ENCODE measurements at places on chromosomes 1 and 21.

DNA sequence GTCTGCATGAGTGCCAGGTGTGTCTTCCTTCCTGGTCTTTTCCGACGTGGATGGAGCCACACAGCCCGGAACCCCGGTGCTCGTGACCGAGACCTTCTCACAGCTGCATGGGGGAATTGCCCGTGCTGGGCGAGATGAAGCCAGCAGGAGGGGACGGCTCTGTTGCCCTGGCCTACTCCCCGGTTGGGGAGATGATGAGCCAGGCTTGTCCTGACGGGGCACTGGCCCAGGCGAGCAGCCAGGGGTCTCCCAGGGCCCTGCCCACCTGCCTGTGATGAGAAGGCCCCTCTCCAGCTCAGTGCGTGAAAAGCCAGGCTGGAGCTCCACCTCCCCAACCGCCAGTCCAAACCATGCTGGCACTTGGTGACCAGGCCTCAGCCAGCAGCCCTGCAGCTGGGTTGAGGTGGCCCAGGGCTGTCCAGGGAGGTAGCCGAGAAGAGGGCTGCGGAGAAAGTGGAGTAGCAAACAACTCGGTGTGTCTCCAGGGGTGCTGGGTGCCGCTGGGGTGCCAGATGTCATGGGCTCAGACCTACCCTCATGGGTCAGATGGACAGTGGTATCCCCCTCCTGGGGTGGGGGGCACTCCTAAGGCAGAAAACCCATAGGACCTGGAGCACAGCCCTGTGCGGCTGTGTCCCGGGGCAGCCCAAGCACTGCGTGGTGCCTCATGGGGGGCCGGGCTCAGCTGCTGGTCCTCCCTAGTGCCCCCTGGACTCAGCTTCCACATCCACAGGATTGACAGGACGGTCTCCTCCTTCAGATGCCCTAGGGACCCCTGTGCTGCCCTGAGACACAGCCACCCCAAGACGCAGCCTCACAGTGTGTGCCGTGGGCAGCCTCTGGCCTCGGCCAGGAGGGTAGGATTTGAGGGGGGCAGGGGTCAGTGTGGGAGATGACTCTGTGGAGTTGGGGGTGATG is 26.1 kb downstream of the PRDM16 start:
- DNase-seq, result no peak

GRCh38 chr1:15771836-15772515 is 13.4 kb downstream of the FBLIM1 start:
- DNase-seq, result no peak

GRCh38 chr1:231201979-231202633 is 38.9 kb upstream of the GNPAT start:
- DNase-seq, result no peak

DNA sequence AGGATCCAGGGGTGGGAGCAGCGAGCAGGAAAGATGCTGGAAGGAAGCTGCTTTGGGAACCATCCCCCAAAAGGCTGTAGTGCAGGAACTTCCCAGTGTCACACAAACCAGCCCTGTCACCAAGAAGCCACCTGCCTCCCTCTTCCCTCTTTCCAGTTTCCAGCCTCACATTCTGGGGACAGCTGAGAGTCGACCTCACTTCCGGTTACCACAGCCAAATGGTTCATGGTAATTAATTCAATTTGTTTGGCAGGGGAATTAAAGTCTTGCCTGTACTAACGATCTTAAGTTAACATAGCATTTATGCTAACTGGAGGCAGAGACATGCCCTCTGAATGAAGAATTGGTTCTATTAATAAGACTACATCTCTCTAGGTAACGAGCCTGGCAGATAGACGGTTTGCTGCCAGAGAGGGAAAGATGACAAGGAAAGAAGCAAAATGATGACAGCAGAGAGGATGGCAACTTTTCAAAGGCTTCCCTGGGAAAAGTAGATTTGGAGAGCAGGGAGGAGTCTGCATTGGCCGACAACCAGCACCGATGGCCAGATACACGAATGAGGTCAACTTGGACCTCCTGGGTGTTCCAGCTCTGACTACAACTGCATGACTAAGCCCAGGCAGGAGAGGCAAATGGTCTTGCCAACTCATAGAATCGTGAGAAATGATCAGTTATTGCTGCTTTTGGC is 64.1 kb downstream of the TMCO4 start:
- no peak for DNase-seq

DNA sequence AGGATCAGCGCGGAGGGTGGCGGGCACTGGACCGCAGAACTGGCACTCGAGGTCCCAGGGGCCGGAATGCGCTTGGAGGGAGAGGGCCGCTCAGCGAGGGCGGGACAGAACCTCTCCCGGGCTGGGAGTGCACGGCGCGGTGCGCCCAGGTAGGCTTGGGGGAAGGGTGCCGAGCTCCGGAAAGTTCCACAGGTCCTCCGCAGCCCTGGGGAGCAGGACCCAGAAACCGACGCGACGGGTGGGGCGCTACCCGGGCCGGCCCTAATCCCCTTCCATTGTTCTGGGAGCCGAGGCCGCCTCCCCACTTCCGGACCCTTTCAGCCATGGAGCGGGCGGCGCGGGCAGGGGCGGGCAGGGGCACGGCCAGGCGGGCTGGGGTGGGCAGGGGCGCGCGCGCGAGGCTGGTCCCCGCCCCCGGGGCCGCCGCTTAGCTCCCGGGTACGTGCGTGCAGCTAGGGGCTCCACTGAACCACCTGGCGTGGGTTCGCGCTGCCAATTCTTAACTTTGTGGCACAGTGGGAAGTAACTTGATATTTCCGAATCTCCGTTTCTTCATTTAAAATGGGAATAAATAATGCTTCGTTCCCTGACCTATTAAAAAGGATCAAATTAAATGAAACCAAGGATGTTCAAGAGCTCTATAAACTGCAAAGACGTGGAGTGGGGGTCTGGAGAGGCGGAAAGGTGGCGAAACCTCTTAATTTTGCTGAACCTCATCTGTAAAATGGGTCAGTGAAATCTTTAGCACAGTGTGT is 20.7 kb downstream of the LGR6 start:
- DNase-seq, result no peak

DNA sequence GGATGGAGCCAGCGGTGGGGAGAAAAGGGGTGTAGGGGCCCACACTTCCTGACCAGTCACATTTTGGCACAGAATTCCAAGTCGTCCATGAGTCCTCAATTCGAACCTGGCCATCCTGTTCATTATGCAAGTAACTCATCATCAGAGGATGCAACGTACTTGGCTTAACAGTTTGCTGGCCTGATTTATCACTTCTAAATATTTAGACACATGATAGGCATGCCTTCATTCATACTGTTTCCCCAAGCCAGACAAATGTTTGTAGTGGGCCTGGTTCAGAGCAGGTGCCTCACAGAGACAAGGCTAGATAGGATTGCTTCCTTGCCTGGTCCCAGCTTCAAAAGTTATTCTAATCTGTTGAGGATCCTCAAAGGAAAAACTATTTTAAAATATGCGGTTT is 66.7 kb downstream of the WLS start:
- no peak for DNase-seq

DNA sequence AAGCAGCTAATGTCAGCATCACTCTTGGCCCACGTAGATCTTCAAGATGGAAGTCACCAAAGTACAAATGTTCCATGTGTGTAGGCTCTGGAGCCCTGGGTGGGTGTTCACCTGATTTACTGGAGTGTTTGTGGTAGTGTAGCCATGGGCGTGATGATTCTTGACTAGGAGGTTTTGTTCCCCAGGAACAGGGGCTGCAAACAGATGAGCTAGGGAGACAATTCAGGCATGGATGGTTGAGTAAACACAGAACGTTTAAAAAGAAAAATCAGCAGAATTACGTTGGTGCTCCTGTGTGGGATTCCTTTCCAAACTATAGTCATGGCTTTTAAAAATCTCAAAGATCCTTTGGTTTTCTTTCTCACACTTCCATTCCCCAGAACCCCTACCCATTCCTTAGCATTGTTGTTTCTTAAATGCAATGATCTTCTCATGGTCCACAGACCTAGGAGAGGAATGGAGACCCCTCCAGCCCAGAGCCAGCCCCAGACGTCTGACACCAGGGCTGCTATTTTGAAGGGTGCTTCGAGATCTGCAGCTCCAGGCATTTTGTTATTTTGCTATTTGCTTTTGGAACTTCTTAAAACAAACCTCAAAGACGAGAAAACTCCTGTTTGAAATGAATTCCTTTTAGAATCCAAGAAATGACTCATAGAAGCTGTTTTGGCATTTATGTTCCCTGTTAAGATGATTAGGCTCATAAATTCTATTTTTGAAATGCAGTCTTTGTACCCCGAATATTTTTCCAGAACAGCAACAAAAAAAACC is 115.1 kb downstream of the ETS2 start:
- DNase-seq, result peak; percentile 37

- DNase-seq, result no peak
These were observed 324.9 kb downstream of the SIPA1L2 start for GRCh38 chr1:232305050-232305449.

- no peak for DNase-seq
These were observed 115.4 kb downstream of the RIPK4 start for GRCh38 chr21:41651406-41651805.

DNA sequence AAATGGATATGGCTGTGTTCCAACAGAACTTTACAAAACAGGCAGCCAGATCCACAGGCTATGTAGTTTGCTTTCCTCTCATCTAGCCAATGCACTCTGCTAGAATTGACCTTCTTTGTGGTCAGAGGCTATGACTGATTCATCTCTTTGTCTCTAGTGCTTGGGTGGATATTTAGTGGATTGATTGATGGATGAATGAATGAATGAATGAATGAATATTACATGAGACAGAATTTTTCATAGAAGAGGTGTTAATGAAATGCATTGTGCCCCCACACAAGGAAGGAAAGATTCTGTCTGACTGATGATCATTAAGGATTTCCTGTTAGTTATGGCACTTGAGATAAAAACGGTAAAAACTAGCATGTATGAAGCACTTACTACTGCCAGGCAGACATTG is 50.5 kb upstream of the ZYG11A start:
- no peak for DNase-seq

DNA sequence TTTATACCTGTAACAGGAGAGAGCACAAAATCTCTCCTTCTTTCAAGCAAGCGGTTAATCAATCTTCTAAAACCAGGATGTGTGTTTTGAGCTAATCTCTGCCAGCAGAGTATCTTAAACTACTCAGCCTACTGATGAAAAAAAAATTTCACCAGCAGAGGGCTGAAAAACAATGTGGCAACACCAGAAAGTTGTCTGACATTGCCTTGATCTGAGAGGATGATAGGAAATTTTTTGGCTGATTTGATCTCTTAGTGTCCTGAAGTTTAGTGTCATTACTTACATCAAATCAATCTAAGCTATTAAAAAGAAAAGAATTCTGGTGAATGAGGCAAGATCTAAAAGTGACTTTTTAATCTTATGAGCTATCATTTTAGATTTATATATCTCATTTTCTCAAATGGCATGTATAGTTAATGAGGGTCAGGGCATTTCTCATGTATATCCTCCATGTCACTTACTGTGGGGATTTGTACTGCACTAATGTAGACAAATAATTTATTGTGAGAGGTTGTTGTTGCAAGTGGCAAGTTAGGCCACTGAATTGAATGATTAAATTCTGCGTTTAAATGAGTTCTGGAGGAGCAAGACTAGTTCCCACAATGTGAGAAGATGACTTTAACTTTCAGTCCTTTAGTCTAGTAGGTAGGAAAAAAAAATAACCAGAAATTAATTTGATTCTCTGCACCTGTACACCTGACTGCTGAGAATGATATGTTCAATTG is 10.9 kb downstream of the ADAMTS1 start:
- no peak for DNase-seq

GRCh38 chr1:21034725-21035628 is 141.7 kb downstream of the EIF4G3 start:
- DNase-seq, result no peak

- DNase-seq, result no peak
These were observed 66.2 kb downstream of the VPS13D start for GRCh38 chr1:12296016-12296415.

DNA sequence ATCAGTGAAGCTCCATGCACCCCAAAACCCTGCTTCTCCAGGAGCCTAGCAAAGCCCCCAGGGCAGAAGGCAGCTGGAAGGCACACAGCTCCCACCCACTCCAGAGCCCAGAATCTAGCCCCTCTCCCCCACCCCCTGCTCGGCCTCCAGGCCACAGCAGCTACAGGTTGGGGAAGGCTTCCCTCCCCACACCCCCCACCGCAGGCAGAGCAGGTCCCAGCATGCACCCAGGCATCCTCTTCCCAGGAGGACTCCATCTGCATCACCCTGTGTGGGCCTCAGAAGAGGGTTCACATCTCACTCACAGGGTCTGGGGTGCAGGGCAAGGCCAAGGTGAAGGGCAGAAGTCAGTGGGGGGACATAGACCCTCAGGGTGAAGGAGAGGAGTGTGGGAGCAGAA is 719 bp downstream of the S100A14 start:
- DNase-seq, result no peak

DNA sequence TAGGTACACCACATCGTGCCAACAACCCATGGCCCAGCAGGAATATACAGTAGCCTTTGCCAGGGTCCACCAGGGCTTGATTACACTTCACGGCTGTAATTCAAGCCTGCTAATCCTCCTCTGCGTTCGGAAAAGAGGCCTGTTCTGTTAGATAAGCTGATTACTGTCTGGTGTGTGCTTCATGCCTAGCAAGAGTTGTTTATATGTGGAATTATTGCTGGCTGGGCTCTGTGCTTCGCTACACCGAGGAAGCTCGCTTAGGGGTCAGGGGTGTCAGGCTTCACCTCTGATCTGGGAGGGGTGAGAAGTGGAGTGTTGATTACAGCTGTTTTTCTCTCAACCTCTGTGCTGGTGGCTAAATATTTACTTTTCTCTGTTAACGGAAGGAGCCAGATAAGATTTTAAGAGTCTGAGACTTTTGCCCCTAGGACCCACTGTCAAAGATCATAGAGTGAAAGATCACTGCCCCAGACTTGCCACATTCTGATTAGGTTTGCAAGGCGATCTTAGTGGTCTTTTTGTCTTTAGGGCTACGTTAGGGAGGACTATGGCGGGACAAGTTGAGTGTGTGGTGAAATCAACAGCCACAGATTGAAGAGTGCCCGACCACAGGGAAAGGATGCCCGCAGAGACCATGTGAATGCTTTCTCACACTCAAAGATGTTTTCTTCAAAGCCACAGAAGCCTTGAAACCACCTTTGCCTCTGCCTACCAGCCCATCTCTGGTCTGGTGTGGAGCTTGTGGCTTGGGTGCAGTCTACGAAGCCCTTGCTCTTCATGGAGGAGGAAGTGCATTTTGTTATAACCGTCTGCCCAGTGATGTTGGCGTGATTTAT is 216.1 kb downstream of the PBX1 start:
- DNase-seq, result peak; percentile 64

Measured in Peyer's patch (tissue), 4 donors.